ENCODE measurements at places on chromosomes 3 and 15.

DNA sequence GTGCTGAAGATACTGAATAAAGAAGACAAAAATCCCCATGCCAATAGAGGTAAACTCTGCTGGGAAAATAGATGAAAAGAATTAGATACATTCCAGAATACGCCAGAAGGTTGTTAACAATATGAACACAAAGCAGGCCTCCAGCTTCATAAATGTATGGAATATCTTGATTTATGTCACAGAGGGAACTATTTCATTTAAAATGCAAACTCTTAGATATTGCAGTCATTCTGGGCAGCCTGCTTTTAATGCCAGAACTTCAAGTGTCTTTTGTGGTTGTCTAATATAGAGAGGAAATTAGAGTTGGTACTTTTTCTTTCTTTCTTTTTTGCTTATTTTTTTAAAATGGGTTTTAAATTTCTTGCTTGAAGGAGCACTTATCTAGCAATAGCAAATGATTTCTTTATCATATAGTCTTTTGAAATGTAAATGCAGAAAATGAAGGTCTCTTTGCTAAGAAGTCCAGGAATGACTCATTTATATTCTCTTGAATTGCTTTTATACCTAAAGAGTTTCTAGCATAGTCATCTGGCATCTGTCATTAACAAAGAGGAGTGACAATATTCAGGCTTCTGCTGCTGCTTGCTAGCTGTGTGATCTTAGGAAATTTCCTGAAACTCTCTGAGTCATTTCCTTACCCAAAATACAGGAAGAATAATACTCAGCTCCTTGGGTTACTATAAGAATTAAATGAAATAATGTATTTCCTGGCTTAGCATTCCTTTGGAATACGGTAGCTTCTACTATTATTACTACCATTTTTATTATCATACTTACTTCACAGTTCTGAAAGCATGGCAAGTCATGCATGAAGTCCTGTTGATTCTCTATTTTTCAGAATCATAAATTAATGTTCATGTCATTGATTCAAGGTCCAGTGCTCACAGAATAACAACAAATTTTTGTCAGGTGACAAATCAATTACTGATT lies 527.6 kb downstream of the DIPK2A start:
- DNase-seq, result no peak

DNA sequence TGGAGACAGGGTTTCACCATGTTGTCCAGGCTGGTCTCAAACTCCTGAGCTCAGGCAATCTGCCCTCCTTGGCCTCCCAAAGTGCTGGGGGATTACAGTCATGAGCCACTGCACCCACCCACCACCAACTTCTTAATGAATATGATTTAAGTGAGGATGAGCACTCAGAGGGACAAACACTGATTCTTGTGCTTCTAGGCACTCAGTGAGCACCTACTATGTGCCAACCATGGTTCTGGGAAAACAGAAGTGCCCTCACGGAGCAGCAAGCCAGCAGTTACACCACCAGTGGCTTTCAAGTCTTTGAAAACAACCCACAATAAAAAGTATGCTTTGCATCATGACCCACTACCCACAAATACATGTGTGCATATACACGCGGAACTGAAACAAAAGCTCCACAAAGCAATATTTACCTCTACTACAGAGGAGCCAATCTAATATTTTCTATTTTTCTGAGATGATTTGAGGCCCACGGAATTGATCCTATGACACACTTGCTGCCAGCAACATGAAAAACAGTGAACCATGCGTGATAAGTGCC lies 91.9 kb downstream of the MEGF11 start:
- DNase-seq, result no peak

DNA sequence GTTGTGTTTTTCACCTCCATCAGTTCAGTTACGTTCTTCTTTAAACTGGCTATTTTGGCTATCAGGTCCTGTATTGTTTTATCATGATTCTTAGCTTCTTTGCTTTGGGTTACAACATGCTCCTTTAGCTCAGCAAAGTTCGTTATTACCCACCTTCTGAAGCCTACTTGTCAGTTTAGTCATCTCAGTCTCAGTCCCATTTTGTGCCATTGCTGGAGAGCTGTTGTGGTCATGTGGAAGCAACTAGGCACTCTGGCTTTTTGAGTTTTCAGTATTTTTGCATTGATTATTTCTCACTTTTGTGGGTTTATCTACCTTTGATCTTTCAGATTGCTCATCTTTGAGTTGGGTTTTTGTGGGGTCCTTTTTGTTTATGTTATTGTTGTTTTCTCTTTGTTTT lies 151.3 kb downstream of the CFAP20DC start:
- no peak for DNase-seq

DNA sequence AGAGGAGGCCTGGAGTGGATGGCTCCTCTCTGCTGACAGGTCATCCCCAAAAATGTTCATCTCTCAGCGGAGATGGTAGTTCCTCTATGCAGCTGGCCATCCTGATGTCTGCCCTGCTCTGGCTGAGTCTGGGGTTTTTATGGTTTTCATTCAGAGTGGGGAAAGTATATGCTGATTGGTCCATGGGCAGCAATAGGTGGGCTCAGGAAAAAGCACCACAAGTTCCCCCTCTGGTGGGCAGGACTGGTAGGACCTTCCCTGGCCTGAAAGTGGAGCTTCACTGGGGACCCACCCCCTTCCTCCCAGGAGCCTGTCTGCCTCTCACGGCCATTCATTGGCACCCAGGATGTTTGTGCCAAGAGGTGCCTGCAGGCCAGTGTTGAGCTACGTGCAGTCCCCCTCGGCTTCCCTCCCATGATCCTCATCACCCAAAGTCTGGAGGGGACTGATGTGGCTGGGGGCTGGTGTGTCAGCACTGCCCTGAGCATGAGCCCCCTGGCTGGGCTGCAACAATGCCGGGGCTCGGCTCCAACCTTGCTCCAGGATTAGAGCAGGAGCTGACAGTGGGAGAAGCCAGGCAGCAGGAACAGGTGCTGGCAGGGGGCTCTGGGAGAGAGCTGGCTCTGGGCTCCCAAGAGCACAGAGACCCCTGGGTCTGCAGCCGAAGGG lies 13.1 kb upstream of the BLOC1S6 start:
- no peak for DNase-seq

GRCh38 chr3:55252921-55253320 lies 234.2 kb downstream of the WNT5A start:
- DNase-seq, result no peak

DNA sequence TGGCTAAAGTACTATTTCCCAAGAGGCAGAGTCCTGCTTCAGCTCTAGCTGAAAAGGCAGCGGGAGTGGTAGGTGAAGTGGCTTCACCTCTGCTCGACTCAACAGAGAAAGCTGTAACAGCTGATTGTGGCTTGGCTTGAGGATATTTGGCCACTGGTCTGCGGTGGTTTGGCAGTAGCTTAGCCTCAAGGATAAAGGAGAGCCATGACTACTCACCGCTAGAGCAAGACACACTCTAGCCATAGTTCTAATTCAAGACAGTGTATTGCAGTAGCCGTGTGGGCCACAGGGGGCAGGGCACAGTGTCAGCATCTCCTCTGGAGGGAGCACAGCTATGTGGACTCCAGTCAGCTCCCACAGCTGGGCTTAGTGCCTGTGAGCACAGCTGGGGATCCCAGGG lies 23.5 kb downstream of the TPRG1 start:
- DNase-seq, result no peak

- DNase-seq, result no peak
Observed at GRCh38 chr15:62821384-62822131, 221.0 kb upstream of the TPM1 start.

DNA sequence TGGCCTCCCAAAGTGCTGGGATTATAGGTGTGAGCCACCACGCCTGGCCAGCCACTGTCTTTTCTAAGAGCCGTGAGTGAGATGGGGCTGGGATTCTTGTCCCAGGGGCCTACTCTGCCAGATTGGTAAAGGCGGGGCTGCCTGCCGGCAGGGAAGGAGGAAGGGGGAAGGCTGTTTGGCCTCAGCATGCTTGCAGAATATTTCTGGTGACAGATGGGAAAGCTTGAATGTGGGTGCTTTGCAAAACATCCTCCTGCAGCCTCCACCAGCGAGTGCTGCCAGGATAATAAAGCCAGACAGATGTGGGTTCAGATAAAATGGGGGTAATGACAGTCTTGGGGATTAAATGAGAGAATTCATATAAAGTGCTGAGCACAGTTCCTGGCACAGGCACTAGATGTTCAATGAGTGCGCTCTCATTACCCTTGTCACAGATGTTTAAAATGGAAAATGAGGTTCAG lies 19.8 kb upstream of the ACOX2 start:
- DNase-seq, result no peak

DNA sequence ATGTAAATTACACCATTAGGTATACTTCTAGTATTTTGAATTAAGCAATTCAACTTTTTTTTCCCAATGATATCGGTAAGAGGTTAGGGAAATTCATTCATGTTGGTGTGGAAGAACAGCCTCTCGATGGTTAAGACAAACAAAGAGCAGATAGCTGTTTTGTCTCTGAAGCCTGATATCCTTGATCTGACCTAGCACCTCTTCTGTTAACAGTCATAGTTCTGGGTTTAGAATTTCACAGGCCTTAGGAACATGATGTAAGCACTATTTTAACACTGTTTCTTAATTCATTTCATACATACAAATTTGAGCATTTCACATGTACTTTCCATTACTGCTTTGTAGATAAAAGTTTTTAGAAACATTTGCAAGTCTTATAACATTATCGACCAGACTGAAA lies 367.5 kb upstream of the ZNF385D start:
- DNase-seq, result no peak

DNA sequence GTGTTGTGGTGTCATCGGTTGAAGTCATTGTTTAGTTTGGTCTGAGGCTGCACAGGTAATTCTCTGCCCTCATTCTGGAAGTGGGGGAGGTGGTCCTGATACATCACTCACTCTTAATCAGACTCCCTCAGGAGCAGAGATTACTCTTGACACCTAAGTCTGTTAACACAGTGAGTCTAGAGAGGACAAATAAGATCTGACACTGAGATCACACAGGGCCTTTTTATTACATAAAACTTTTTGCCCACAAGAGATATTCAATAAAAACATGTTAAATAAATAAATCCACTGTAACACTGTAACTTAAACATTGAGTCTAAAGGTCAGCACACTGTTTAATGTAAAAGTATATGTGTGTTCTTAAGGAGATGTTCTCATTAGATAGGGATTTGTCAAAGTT lies 57.1 kb upstream of the MBNL1 start:
- DNase-seq, result no peak

- no peak for DNase-seq
Observed at GRCh38 chr3:182969277-182969676, 11.1 kb downstream of the DCUN1D1 start.

- no peak for DNase-seq
Observed at GRCh38 chr3:171465763-171466162, 5.6 kb upstream of the TNIK start.

DNA sequence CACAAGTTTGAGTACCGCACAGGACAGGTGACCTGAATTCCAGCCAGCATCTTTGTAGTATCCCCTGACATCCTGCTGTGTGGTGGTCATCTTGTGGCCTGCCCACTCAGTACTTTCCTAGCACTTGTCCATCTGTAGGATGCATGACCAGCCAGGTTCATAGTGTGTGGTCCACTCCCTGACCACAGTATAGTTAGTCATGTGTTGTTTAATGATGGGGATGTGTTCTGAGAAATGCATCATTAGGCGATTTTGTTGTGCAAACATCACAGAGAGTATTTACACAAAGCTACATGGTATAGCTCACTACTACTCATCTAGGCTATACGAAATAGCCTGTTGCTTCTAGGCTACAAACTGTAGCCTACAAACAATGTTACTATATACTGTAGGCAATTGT lies 16.9 kb upstream of the RBPMS2 start:
- DNase-seq, result no peak

- no peak for DNase-seq
Observed at GRCh38 chr3:141228395-141228794, 3.2 kb upstream of the PXYLP1 start.

GRCh38 chr15:92365084-92365483 lies 28.6 kb upstream of the ST8SIA2 start:
- no peak for DNase-seq

Data from GOT3 (cell line).